NCI-H2107 (cell line): ENCODE measurements at places on chromosomes 16 and 17.

GRCh38 chr17:68777856-68778694, 176.9 kb upstream of the FAM20A start:
- peak; percentile 60 for DNase-seq

GRCh38 chr17:58360296-58361063, 8.5 kb upstream of the SUPT4H1 start:
- no peak for DNase-seq

DNA sequence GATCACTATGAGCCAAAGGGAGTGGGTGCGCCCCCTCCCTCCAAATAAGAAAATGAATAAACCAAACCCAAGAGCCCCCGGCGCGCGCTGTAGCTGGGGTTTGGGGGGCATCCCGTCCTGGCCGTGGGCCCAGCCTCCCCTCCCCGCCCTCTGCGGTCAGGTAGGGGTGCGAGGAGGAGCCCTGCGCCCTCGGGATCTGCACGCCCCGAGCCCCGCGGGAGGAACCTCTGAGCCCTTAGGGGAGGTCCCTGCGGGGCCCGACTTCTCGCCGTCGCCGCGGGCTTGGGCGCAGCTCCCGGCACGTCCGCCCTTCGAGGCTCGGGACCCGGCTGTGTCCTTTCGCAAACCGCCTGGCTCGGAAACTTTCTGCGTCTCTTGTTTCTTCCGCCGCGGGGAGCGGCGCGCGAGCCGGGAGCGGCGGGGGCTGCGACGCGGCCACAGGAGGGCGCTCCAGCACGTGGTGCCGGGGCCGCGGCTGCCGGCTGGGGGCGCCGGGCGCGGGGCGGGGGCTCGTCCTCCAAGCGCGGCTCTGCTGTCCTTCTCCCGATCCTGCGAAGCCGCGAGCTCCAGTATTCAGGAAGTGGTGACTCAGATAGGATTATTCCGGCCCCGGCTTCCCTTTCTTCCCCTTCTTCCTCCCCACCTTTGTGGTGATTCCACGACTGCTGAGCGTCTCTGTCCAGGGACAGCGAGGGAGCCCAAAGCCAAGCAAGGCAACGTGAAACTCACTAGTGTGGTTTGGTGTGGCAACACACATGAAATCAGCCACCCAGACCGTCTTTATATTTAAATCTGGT, 1.6 kb downstream of the PITPNC1 start:
- DNase-seq: peak; percentile 42

DNA sequence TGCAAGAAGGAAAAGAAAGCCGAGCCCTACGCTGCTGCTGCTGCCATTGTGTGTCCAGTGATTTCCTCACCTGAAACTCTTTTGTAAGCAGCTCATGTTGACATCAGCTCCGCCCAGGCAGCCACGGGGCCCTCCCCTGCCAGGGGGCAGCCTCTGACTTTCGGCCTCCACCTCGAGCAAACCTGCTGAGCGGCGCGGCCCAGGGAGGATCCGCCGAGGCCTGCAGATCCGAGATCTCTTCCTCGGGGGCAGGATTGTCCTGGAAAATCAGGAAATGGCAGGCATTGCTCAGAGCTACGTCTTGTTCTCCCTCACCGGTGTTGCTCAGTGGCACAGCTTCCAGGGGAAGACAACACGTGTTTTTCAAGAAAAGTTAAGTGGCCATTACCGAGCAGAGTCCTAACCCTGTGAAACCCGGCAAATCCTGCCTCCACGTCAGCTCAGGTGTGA, 35.6 kb upstream of the ZNF750 start:
- no peak for DNase-seq

DNA sequence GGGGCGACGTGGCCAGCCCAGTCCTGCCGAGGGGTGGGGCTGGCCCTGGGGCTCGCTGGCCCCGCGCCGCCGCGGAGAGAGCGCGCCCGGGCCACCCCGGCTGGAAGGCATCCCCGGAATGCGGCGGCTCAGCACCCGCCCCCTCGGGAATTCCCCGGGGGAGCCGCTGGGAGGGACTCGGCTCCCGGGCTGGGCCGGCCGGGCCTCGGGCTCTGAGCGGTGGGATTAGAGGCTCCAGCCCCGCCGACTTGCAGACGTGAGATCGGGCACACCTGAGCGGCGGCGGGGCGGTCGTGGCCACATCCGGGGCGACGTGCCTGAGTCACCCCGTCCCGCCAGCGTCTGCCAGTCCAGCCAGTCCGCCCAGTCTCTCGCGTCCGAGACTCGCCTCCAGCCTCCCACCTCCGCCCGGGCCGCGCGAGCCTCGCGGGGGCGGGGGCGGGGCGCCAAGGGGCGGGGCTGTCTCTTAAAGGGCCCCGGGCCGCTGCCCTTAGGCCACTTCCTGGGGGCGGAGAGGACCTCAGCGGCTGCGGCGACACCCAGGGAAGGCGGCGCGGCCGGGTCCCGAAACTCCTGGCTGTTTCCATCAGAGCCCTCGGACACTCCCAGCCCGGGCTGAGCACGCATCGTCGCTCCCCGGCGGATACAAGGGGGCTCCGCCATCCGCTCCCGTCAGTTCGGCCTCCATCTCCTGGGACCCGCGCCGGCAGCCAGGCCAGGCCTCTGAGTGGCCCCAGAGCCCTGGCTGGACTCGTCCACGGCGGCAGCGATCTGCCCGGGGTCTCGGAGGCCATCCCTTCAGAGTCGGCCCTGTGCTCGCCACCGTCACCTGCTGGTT, at the start of gene KCTD11:
Gene KCTD11, plus strand, starts transcription at position 498 of the 838 bp plus-strand sequence.
- DNase-seq: no peak

- no peak for DNase-seq
Observed at GRCh38 chr17:17944743-17945142, 27.5 kb downstream of the TOM1L2 start.

GRCh38 chr17:80047176-80047575, 10.7 kb downstream of the CCDC40 start:
- DNase-seq: peak; percentile 63

GRCh38 chr16:67822511-67822910, 15.8 kb downstream of the TSNAXIP1 start:
- DNase-seq: no peak

DNA sequence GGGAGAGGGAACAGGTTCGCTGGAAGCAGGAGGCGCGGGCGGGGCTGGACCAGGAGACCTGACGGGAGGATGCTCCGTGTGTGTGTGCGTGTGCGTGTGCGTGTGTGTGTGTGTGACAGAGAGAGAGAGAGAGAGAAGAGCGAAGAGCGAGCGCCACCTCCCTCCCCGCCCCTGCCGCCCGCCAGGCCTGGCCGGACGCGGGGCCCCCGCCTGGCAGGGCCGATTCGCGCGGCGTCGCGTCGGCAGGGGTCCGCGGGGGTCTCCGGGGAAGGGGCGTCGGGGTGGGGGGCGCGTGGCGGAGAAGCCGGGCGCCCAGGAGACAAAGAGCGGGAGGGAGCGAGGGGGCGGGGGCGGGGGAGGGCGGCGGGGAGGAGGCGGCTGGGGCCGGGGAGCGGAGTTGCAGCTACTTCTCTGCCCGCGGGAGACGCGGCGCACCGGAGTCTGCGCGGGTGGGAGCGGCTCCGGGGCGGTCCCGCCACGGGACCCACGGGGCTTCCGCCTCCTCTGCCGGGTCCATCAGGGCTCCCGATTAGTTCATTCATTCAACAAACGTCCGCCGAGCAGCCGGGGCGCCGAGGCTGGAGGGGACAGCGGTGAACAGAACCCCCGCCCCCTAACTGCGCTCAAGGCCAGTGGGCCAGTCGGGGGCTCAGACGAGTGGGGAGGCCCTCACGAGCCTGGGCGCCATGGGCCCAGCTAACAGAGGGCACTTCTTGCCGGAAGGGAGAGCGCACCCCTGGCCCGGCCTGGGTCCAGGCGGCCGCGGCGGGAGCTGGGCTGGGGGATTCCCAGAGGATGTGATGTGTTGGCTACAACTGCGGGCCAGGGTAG, at the start of gene SAMD14:
Gene SAMD14, minus strand, starts transcription at position 433 of the 831 bp plus-strand sequence. CDS start 5,201 bp downstream, outside the sequence.
- no peak for DNase-seq

DNA sequence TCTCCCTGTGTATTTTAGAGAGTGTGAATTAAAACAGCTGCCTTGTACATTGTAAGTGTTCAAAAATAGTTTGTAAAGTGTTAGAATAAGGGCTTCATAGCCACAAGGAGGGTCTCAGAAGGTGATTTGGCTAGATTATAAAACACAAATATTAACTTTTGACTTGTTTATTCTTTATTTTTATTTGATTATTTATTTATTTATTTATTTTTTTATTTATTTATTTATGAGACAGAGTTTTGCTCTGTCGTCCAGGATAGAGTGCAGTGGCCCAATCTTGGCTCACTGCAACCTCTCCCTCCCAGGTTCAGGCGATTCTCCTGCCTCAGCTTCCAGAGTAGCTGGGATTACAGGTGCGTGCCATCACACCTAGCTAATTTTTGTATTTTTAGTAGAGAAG, 111.5 kb upstream of the RBFOX1 start:
- no peak for DNase-seq

- DNase-seq: no peak
Observed at GRCh38 chr16:85759136-85759535, 8.2 kb upstream of the C16orf74 start.

GRCh38 chr17:76241691-76242255, 1.5 kb upstream of the RNF157 start:
- DNase-seq: no peak

DNA sequence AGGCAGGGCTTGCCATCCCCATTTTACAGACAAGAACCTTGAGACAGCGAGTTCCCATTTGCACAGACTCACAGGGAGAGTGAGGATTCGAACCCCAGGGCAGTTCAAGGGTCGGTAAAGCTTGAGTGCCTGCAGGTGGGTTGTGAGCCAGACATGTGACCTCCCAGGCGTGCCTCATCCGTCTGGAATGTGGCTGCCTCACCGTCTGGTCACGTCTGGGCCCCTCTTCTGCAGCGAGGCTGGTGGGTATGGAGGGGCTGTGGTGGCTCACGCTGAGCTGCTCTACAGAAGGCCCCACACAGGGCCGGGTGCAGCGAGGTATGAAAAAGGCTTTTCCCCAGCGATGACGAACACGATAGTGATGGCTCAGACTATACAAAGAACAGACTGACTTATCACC, 35.8 kb upstream of the LHX1 start:
- no peak for DNase-seq

DNA sequence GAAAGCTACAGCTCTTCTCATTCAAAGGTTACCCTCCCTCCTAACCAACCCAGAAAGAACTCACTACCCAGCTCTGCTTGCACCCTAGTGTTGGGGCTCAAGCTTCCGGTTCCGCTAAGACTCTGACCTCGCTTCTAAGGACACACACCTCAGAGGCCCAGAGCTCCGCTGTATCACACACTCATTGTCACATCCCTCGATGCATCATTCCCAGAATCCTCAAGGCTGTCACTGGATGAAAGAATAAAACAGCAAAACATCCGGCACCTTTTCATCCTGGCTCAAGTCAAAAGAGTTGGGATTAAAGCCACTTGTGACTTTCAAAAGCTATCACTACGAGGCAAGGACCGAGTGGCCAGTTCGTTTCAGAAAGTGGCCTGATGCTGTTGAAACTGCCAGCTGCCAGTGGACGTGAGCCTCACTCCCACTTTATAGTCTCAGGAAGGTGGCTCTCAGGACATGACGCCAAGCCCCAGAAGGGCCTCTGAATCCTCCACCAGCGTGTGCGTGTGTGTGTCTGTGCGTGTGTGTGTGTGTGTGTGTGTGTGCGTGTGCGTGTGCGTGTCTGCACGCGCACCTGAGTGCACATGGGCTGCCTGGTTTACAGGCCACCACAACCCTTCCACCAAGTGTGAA, 29.0 kb downstream of the ZFHX3 start:
- no peak for DNase-seq

DNA sequence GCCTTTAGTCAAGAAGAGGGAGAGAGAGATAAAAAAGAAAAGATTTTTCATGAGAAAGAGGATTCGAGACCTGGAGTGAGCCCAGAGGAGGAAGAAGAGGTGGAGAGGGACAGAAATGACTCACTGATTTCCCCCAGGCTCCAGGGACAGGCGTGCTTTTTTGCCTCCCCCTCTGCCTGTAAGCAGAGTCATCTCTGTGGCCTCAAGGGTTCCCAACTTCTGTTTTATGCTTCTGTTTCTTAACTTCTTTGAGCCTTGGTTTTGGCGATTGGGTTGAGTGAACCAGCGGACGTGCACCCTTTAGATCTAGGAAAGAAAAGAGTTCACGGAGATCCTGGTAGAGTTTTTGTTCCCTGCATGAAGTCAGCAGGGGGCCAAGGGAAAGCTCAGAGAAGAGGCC, 147.9 kb upstream of the NOL11 start:
- no peak for DNase-seq

DNA sequence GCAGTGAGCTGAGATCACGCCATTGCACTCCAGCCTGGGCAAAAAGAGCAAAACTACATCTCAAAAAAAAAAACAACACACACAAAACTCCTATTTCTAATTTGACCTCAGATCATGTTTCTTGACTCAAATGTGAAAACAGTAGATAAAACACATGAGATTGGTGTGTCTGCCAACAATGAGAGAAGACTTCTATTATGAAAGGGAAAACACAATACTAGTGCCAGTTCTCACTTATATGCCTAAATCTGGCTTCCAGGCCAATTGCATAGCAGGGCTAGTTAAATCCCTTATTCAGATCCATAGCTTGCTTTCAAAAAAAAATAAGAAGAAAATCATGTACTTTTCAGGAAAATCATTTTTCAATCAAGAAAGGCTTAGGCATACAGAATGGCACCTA, 39.4 kb downstream of the AP1G1 start:
- no peak for DNase-seq

DNA sequence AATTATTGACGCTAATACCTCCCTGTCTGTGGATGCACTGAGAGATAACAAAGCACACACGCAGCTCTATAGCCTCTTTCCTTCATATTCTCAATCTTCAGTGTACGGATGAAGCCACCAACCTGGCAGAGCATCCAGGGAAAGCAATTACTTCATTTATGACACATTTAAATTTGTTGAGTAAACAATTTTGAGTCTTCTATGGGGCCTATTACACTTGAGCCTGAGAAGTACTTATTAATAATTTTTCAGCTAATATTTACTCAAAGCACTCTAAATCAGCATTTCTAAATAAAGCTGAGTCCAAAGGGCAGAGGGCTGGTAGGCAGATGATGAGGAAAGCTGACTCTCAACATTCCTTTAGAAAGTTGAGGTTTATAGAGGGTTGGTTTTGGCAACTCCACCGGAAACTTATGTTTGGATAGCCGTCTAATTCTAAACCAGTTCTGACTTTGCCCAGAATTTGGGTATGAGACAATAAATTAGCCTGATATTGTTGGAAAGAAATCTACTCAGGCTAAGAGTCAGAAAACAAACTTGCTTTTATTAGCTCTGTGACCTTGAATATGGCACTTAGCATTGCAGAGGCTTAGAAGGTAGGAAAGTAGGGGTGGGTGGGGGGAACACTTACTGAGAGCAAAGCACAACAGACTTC, 643.5 kb downstream of the CDH11 start:
- DNase-seq: no peak

DNA sequence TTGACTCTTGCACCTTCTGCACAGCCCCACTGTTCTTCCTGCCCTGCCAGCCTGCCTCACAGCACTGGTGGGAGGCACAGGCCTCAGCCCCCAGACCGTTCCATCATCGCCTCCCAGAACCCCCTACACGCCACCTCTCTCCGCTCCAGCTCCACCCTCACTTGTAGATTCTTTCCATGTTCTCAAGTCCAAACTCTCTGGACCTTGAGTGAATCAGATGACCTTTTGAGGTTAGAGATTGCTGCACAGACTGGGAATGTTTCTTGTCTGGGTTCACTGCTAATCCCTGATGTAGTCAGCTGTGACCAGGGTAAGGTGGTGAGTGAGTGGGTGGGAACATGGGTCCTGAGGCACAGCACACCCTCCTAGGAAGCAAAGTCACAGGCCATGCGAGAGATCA, 272.4 kb downstream of the IRF8 start:
- no peak for DNase-seq

GRCh38 chr16:30457743-30458560, 12.3 kb upstream of the SEPHS2 start:
- DNase-seq: no peak
